ENCODE measurements at places on chromosomes 11 and 22. TPM values are rescaled to one million over a fixed set of nuclear protein-coding genes. Genes with fewer than 3 reads are reported as not detected.

DNA sequence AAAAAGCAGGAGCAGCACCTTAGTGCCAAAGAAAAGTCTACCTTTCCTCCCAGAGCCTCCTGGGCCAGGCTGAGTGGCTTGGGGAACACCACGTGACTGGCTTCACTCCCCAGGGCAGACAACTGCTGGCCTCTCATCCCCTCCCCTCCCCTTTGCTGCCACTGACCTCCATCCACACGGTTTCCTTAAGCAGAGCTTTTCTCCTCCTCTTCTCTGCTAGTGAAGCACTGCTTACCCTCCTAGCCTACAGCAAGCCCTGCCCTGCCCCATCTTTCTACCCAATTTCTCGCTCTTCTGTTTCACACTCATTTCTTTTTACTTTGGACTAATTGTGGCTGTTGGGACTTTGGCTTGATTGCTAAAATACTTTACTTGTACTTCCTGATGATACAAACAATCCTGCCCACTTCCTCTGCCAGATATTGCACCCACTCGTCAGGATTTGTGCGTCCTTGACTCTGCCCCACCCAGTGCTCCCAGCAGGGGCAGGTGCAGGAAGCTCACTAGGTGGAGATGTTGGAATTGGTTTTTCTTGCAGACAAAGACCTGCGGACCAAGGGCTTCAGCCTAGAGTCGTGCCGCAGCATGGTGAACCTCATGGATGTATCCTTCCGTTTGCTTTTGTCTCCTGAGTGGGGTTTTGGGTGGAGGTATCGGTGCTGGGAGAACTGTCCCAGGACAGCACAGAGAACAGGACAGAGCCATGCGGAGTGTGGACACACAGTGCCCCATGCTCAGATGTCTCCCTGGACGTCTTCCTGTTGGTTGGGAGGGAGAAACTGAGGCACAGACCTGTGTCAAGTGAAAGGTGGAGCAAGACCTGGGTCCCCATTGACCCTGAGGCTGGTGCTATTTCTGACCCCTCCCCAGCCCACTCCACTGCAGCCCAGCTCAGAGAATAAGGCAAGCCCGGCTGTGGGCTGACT, 27.3 kb downstream of the CAPN1 start:
- no peak for DNase-seq

Gene SYT12
- total RNA-seq = not detected

Gene PLXNB2
- total RNA-seq = 13.4 TPM

Gene PKP3
- total RNA-seq = not detected

Gene OR2AT4
- total RNA-seq = not detected

Gene F2
- not detected for total RNA-seq

DNA sequence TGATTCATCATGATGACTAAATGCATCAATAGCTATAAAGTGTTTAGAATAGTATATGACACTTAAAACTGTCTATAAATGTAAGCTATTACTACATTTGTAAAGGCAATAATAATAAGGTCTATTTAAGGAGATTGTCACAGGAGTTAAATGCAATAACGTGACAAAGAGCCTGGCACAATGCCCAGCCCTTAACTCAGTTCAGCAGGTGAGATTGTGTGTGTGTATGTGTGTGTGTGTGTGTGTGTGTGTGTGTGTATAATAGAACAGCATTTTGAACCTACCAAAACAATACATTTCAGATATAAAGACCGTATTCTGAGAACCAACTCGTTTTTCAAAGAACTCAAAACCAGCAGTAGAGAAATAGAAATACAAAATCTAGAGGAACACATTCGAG, 177.5 kb downstream of the MYO18B start:
- DNase-seq = no peak

DNA sequence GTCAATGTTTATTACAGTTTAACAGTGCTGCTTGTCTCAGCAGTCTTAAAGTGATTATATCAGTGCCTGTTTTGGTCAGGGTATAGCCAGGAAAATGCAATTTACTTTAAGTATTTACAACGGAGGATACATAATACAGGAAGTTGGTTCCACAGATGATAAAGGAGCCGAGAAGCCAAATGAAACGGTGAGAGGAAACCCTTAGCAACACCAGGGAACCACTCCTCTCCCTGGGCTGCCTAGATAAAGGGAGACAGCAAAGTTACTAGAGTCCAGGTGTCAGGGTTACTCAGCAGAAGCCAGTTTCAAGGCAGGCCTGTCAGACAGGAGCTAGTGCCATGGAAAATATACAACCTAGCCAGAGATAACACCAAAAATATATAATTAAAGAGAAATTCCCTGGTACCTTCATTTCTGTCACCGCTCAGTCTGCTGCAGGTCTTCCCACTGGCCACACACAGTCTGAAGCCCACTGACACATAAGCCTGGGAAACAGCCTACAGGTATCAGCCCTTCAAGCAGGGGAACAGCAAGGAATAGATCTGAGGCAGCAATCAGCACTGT, 55.5 kb downstream of the FAM76B start:
- DNase-seq = no peak

- DNase-seq = no peak
These were observed 44.1 kb upstream of the TPBGL start for GRCh38 chr11:75196426-75196825.

- no peak for DNase-seq
These were observed 129.9 kb downstream of the GUCY1A2 start for GRCh38 chr11:106888386-106888785.

GRCh38 chr22:40728731-40729189, 49.5 kb downstream of the MCHR1 start:
- DNase-seq = peak; percentile 50

Gene CDC45
- 99.0 TPM for total RNA-seq

DNA sequence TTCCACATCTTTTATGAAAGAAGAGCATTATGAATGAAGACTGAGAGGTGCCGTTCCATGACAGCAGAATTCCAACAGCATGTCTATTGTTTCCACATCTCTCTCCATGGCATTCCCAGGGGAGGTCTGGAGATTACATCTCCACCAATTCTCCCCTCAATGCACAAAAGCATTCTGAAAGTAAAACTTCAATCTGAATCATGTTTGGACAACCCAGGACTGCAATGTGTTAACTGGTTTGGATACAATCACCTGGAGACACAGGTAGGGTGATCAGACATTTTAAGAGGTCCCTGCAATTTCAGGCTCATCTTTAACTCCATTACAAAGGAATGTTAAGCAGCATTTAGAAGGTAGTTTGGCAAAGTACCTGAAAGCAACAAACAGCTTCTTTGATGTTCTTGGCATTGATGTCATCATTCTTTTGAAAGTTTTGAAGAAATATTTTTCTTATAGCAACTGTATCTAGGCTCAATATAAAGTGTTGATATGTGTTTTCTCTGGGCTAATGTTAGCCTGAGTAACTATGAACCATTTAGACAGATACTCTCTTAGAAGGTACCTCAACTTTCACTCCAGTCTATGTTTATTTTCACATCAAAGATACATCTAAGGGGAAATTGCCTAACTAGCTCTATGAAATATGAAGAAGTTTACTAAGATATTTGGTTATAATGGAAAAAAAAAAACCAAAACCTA, 181.4 kb upstream of the MTMR2 start:
- DNase-seq = peak; percentile 59

Gene FGF3
- not detected for total RNA-seq

Gene C1QTNF4
- total RNA-seq = not detected

Gene CDHR5
- not detected for total RNA-seq

Gene ALX4
- not detected for total RNA-seq

GRCh38 chr22:25666308-25666707, 75.7 kb upstream of the MYO18B start:
- no peak for DNase-seq

GRCh38 chr11:109864834-109865547, 228.2 kb upstream of the ZC3H12C start:
- no peak for DNase-seq

DNA sequence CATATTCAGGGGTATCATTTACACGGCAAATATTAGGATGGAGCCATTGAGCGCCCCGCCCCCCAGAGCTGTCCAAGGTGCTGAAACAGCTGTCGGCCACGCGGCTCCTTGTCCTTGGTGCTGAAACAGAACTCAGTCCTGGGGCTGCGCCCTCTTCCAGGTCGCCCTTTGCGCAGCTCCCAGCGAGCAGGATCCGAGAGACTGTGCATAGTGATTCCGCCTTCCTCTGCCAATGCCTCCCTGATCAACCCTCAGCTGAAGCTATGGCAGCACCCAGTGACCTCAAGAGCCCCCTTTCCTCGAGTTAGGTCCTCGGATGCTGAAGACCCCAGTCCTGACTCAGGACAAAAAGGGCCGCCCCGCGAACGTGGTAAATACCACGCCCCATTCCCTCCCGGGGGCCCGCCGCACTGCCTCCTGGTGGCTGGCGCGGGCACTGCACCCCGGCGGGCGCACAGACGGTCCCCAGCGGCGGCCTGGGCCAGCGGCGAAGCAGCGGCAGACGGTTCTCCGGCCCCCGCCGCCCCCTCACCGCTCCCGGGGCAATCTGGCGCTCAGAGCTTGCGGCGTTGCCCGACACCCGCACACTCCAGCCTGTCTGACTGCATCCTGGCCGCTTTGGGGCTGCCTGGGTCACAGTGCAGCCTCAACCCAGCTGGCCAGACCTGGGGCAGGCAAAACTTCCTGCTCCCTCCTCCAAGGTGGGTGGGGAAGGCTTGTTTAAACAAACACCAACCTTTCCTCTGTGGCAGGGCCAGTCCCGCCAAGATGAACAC, 13.4 kb downstream of the SYT7 start:
- peak; percentile 54 for DNase-seq

Gene TMEM132A
- 0.68 TPM for total RNA-seq

GRCh38 chr11:133782116-133782725, 63.1 kb downstream of the SPATA19 start:
- DNase-seq = no peak

DNA sequence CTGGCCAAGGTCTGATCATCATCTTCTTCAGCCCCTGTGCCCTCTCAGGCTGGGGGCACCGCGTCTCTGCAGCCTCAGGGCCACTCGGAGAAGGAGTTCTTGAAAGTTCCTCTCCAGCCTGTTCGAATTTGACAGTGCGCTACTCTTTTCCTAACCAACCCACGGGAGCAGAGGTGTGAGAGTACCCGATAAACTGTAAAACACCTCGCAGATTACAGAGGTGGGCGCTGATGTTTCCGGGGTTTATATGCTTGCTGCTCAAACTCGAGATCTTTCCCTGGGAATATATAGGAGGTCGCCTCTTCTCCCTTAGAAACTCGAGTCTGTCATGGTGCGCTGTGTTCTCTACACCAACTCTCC, 515 bp downstream of the CTR9 start:
- no peak for DNase-seq

Gene NEFH
- 7.1 TPM for total RNA-seq

GRCh38 chr11:76083563-76084451, 122.5 kb downstream of the WNT11 start:
- DNase-seq = no peak

DNA sequence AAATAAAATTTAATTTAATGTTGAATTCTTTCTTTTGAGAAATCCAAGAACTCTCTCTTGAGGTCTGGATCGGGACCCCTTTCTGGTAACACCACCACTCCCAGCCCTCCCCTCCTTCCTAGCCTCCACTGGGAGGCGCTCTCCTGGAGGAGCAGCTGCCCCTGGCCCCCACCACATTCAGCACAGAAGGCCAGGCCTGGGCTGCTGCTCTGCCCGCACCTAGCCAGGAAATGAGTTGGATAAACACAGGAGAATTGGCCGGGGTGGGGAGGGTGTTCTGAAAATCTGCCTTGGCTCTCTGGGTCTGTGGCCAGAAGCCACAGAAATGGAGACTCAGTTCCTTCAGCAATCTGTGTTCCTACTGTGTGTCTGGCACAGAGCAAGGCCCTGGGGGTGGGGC, 31.2 kb downstream of the C22orf42 start:
- DNase-seq = no peak
